Left lung (tissue), 14 donors: ENCODE measurements at places on chromosomes 1 and 21. TPM values are rescaled to one million over a fixed set of nuclear protein-coding genes. Genes with fewer than 3 reads are reported as not detected.
A peak's percentile ranks its signal among the peaks of the same experiment; 100 is the strongest.

DNA sequence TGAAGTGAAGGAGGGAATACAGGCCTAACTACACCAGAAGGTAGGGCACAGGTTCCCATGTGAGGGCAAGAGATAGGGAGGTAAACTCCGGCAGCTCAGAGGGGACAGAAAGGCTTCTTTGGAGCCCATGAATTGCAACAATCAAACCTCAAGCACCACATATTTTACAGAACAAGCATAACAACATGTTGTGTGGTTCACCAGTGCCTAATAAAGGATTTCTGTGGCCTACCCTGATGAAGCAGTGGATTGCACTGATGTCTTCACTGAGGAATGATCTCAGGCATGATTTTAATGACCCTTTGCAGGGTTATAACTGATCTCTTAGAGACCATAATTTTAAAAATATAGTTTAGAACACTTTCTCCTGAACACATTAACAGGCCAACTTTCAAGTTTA lies 77.4 kb downstream of the RUNX1 start:
- DNase-seq, result no peak

DNA sequence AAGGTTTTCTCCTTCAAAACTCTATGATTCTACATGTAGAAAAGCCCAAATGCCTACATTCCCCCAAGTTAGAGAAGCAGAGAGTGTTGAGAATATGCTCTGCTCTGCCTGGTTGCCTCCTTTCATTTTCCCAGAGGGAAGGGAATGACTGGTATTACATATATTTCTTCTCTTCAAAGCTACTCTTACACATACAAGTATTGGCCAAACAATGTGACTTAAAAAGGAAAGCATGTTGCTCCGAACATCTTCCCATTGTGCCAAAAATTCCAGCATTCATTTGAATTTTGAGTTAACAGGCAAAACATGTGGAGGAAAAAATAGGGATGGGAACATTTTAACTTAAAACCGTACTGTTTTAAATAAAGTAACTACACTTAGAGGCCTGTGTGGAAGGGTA lies 125.2 kb downstream of the COQ8A start:
- DNase-seq, result no peak

DNA sequence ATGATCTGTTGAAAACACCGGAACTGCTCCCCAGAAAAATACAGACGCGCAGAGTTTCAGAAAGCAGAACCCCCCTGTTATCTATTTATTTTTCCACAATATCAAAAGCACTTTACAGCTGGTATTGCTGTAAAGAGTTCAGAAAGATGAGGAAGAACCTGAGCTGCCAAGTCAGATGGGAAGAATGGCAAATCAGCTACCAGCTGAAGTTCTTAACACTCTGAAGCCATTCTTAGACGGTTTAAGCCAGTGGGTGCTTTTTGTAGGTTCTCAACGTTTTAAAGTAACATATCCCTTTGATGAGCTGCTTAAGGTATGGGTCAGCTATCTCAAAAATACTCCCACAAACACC lies 714 bp upstream of the AKIRIN1 start:
- no peak for DNase-seq

- no peak for DNase-seq
Observed at GRCh38 chr1:241918879-241919278, 38.7 kb upstream of the BECN2 start.

GRCh38 chr1:12194666-12195216 lies 27.9 kb downstream of the TNFRSF1B start:
- DNase-seq, result no peak

DNA sequence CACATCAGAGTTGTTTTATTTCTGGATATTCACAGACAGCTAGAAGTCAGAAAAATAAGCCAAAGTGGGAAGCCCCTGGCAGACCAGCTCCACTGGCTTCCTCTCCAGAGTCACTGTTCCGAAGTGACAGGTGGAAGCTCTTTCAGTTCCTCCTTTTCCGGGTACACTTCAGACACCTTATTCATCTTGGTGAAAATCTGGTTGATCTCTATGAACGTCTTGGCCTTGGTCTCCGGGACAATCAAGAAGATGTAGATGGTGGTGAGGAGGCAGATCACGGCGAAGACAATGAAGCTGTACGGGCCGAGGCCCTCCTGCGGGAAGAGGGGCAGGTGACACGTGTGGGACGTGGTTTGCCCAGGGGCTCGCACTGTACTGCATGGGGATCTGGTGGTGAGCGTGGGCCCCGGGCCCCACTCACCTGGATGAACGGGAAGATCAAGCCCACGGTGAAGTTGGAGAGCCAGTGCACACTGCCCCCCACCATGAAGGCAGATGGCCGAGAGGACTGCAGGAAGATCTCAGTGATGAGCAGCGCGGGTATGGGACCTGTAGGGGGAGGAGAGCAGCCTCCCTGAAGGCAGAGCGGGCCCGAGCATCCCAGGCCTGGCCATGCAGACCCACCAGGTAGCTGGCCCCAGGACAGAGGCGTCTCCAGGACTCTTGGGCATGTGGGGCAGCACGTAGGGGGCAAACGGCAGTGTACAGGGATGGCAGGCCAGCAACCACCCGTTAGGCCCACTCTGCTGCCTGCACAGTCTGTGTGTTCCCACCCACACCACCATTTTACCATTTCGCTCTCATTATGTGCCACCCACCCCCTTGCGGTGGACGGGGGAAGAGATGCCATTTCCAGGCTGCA lies 11.5 kb upstream of the SLC2A7 start:
- no peak for DNase-seq

DNA sequence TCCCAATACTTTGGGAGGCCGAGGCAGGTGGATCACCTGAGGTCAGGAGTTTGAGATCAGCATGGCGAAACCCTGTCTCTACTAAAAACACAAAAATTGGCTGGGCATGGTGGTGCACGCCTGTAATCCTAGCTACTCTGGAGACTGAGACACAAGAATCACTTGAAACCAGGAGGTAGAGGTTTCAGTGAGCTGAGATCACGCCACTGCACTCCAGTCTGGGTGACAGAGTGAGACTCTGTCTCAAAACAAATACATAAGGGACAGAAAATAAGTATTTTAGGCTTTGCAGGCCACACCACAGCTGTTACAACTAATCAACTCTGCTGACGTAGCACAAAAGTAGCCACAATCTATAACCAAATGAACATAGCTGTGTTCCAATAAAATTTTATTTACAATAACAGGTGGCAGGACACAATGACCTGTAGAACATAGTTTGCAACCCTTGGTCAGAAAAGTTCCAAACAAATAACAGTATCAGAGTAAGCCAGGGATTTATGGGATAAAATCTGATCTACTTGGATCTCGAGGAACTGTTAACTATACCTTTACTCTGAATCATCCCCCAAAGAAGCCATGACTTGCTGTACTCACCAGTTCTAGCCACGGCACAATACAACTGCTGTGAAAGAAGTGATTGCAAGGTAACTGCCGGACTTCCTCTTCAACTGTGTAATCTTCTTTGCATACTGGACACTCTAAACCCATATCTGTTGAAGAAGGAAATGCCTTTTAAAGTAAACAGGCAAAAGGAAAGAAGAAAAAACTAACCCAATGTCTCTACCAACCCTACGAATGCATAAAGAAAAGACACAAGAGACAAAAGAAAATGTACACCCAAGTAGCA lies 28.3 kb downstream of the CD160 start:
- DNase-seq, result no peak

DNA sequence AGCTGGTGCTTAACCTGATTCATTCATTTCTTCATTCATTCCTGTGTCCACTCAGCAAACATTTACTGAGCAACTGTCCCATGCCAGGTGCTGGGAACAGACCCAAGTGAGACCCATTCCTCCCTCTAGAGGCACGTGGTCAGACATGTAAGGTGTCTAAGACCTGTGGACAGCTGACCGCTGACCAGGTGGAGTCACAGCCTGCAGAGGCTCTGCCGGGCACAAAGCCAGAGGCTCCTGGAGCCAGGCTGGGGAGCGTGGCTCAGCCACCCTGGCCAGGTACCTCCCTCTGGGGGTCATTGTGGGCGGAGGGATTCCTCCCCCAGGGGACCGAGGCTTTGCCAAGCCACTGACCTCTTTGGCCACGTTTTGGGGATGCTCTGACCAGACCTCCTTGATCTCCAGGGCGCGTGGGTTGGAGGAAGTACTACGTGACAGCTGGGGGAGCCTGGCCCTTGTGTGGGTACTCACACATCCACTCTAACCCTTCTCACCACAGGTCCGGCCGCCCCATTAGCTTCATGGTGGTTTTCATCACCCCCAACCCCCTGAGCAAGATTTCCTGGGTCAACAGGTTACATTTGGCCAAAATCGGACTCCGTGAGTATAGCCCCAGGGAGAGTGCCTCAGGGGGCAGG lies 100.3 kb downstream of the ARHGEF10L start:
- DNase-seq, result no peak

DNA sequence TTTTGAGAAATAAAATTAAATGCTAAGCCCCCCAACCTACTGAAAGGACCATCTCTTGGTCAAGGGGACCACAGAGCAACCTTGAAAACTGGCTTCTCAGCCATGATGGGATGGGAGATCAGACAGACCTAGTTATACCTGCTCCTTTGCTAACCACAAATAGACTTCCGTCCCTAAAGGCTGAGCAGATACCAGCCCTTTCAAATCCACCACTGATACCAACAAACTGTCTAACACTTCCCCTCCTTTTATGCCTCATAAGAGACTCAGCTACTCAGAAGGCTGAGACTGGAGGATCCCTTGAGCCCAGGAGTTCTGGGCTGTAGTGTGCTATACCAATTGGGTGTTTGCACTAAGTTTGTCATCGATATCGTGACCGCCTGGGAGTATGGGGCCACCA lies 407.3 kb downstream of the SIPA1L2 start:
- no peak for DNase-seq

GRCh38 chr1:243831463-243831862 lies 18.6 kb downstream of the AKT3 start:
- DNase-seq, result no peak

GRCh38 chr1:151944126-151944856 lies 35.0 kb upstream of the THEM4 start:
- no peak for DNase-seq

GRCh38 chr1:160755911-160756848 lies 17.1 kb downstream of the SLAMF7 start:
- DNase-seq, result no peak

- DNase-seq, result peak; percentile 33
Observed at GRCh38 chr1:75615613-75616435, 4.9 kb upstream of the SLC44A5 start.

DNA sequence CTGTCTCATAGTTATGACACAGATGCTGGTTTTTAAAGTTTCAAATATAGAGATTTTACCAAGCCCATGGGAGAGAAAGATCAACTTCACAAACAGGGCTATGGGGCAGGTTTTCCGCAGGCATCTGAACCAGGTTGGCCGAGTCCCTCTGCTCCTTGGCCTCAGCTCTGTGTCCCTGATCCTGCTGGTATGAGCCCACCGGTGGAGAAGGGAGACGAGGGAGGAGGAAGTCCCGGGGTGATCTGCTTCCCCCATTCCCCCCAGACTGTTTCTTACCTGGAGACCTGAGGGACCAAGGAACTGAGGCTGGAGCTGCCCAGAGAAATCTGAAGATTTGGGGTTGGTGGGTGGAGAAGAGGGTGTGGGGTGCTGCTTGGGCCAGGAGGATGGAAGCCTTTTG lies 28.9 kb upstream of the BTG2 start:
- DNase-seq, result no peak

- DNase-seq, result no peak
Observed at GRCh38 chr1:77350012-77350770, 68.4 kb downstream of the AK5 start.

DNA sequence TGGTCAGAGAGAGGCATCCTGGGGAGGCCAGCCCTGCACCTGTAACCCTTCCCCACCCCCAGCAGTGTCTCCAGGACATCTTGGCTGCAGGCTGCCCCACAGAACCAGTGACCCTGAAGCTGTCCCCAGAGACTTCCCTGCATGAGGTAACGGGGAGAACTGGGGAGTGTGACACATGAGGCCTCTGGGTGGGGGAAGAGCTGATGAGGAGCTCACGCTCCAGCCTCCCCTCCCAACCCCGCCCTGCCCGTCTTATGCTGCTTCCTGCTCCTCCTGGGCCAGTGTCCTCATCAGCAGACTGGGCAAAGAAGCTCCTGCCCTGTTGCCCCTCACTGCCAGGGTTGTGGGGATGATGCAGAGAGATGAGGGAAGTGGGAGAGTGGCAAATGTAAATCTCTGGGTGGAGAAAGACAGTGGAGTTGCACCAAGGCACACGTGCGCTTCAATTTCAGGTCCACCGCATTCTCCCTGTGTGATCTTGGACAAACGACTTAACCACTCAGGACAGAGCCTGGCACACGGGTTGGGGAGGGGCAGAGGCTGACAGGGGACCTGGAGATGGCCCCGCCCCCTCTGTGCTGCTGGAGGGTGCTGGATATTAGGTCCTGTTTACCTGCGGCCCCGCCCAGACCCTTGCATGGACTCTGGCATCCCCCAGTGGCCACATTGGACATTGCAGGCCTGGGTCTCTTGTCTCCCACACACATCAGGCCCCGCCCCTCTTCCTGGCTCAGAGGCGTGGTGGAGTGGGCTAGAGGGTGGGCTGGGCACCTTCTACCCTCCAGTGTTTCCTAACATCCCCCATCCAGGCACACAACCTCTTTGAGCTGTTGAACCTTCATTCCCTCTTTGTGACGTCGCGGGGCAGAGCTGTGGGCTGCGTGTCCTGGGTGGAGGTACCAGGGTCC lies 12.3 kb downstream of the CLCNKB start:
- peak; percentile 85 for DNase-seq

GRCh38 chr21:25171438-25171837 lies 435.8 kb downstream of the MRPL39 start:
- no peak for DNase-seq

- no peak for DNase-seq
Observed at GRCh38 chr1:244615301-244615700, 37.6 kb upstream of the DESI2 start.

DNA sequence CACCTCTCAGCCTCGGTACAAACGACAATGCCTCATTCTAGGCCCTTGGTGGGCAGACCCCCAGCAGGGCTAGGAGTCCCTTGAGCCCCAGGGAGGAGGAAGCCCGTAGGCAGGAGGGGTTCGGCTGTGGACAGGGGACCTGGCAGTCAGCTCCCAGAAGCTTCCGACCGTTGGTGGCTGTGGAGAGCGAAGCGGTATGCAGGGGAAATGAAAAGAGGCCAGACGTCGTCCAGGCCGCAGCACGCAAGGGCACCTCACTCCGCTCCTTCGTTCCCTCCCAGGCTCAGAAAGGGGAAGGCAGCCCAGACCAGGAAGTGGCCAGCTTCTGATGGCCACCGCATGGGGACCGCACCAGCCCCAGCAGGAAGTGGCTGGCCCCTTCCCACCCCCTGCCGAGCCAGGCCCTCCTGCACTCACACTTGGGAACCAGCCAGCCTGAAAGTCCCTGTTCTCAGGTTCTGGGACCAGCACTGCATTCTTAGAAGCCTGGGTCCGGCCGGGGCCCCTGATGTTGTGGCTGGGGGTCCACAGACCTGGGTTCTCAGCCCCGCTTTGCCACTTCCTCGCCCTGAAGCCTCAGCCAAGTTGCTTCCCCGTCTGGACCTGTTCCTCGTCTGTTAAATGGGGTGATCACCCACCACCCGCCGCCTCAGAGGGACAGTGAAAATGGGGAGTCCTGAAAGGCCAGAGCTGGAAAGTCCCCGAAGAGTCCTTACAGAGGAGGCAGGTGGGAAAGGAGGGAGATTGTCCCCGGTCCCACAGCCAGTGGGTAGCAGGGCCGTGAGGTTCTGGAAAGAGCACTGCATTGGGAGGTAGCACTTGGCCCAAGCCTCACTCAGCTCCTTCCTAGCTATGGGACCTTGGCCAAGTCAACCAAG lies 104.0 kb upstream of the RUNX3 start:
- peak; percentile 92 for DNase-seq

GRCh38 chr1:39540504-39541031 lies 36.0 kb downstream of the PABPC4 start:
- DNase-seq, result peak; percentile 7

LCE1F gene
- not detected for polyA plus RNA-seq

EVA1B gene
- 46.8 TPM for polyA plus RNA-seq

KANK4 gene
- 10.9 TPM for polyA plus RNA-seq

KRTAP11-1 gene
- not detected for polyA plus RNA-seq

AGT gene
- polyA plus RNA-seq, result 0.69 TPM

LCE1B gene
- not detected for polyA plus RNA-seq

CFAP74 gene
- polyA plus RNA-seq, result 3.2 TPM
